ENCODE measurements at places on chromosomes 13 and 19. TPM values are rescaled to one million over a fixed set of nuclear protein-coding genes. Genes with fewer than 3 reads are reported as not detected.

The ZNF100 gene
- 12.1 TPM for total RNA-seq

The SPINT2 gene
- total RNA-seq: 1,006 TPM

The ZNF729 gene
- not detected for total RNA-seq

The ZNF561 gene
- total RNA-seq: 15.9 TPM

The AMER2 gene
- total RNA-seq: not detected

The CHAMP1 gene
- total RNA-seq: 15.3 TPM

The RFC3 gene
- 19.0 TPM for total RNA-seq

The ZNF155 gene
- 5.0 TPM for total RNA-seq

GRCh38 chr19:55451965-55452748, 9.1 kb upstream of the SHISA7 start:
- DNase-seq: no peak

- DNase-seq: no peak
These were observed 13.6 kb upstream of the FBXO17 start for GRCh38 chr19:38989066-38989605.

- DNase-seq: no peak
These were observed at the start of gene CEACAM1 for GRCh38 chr19:42528354-42529247. TSS of gene CEACAM1 (minus strand) at chr19:42528481. CDS start at chr19:42528374, 107 bp downstream.

DNA sequence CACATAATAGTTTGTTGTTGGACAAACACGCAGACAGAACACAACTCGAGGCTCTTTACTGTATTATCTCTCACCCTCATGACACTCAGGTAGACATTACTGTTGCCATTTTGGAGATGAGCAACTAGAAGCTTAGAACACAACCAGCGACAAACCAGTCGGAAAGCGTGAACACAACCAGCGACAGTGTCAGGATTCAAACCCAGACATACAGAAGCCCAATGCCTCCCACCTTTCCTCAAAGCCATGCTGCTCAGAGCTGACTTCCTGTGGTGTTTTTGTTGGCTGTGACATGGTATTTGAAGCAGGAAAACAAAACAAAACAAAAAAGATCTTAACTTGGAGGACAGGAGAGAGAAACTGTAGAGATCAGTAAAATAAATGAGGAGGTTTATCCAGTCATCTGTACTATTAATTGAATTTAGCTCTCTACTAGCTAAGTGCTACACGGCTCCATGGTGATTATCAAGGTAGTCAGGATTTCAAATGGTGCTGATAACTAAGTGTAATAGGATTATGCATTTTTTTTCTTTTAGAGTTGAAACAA, 92.1 kb downstream of the STARD13 start:
- no peak for DNase-seq

DNA sequence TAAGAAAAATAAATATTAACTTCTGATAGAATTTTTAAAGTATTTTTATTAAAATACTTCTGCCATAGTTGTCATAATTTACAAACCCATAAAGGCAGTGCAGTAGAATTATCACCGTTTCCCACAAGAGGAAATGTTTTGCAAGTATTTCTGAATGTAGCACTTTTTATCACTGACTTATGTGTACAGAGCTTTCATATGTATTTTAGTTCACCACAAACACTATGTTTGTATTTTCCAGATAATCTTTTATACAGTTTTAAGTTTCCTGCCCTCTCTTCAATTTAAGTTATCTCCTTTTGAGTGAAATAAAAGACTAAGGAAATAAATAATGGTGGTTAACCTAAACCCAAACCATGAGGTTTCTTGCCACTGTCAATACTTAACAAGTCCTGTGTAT, 24.2 kb downstream of the MIPEP start:
- DNase-seq: no peak

DNA sequence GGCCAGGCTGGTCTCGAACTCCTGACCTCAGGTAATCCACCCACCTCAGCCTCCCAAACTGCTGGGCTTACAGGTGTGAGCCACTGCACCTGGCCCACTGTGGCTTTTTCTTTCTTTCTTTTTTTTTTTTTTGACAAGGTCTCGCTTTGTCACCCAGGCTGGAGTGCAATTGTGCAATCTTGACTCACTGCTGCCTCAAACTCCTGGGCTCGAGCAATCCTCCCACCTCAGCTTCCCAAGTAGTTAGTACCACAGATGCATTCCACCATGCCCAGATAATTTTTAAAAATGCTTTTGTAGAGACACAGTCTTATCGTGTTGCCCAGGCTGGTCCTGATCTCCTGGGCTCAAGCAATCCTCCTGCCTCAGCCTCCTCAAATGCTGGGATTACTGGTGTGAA, 12.1 kb upstream of the FCGBP start:
- DNase-seq: no peak

- peak; percentile 85 for DNase-seq
These were observed 10.3 kb upstream of the ZBTB32 start for GRCh38 chr19:35693835-35694599.

- no peak for DNase-seq
These were observed 6.5 kb upstream of the SCEL start for GRCh38 chr13:77528834-77529500.

- no peak for DNase-seq
These were observed 135.7 kb upstream of the SERP2 start for GRCh38 chr13:44237881-44238421.

- no peak for DNase-seq
These were observed 507 bp downstream of the MARCHF2 start for GRCh38 chr19:8413629-8413995.

GRCh38 chr13:53856573-53857195, 828.1 kb downstream of the OLFM4 start:
- DNase-seq: no peak

DNA sequence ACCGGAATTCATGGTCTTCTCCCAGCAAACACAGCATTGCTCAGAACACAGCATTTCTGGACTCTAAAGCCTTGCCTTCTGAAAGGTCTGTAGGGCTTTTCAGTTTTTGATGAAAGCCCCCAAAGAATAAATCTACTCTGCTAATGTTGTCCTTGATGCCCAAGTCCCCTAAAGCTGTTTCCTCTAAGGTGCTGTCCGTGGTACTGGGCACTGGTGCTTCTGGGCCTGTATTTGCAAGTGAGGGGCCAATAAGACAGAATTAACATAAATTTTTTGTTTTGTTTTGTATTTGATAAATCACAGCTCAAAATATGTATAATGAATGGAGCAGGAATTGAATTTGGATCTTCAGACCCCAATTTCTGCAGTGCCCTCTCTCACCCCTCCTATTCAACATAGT, 12.1 kb upstream of the LGALS13 start:
- DNase-seq: no peak

DNA sequence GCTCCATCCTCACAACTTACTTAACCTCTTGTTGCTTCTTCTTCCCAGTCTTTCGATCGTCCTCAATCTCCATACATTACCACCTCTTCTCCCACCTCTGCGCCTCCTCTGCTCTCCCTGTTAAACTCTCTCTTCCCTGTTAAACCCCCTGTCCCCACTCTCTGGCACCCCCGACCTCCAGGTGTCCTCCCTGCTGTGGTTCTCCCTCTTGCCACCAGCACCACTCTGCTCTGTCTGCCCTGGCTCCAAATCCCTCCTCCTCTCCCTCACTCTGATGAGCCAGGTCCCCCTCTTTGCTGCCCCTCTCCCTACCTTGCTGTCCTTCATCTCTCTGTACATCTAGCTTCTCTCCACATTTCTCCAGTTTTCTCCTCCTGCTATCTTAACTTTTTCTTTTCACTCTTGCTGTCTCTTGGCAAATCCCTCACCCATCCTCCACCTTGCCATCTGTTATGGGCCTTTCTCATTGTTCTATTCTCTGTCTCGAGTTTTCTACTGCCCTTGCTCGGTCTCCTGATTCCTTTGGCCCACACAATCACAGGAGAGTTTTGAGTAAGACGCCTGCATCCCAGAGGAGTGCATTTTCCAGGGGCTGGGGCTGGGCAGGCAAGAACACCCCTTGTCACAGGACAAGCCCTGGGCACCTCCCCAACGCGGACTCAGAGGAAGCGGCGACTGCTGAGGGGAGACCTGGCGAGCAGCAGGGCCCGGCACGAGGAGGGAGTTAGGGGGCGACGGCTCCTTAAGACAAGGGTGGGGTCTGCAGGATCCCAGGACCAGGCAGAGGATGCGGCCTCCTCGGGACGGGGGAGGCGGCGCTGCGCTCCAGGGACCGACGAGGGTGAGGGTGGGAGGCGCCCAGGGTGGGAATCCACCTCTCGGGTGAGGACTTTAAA, 21.4 kb upstream of the ERVV-1 start:
- DNase-seq: peak; percentile 24

DNA sequence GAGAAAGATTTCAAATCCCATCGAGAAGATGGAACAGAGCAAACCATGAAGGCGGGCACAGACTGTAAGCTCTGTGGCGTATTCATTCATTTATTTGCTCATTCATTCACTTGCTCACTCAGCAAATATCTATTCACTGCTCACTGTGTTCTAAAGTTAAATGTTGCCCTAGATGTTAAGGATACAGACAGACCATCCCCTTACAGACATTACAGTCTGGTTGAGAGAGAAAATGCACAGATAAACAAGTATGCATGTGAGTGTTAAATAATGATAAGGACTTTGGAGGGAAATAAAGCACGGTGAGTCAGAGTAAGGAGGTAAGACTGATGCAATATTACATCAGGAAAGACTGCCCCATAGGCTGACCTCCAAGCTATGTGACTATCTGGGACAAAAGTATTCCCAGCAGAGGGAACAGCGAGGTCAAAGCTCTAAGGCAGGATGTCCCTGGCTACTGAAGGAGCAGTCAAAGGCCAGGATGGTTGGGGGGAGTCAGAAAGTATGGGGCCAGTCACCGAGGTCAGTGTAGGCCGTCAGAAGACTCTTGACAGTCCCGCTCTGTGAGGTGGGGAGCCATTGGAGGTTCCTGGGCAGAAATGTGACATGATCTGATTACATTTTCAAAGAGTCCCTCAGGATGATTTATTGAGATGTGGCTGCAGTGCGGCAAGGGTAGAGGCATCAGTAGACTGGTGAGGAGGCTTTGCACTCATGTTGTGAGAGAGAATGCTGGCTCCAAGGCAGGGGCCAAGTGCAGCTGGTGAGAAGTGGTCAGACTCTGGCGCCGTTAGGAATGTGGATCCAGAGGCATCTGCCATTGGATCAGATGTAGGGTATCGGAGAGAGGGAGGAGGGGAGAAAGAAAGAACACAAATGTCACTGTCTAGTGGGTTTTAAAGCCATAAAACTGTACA, 37.9 kb downstream of the MBNL2 start:
- no peak for DNase-seq

- DNase-seq: no peak
These were observed 792.9 kb downstream of the LIG4 start for GRCh38 chr13:107422421-107422820.

DNA sequence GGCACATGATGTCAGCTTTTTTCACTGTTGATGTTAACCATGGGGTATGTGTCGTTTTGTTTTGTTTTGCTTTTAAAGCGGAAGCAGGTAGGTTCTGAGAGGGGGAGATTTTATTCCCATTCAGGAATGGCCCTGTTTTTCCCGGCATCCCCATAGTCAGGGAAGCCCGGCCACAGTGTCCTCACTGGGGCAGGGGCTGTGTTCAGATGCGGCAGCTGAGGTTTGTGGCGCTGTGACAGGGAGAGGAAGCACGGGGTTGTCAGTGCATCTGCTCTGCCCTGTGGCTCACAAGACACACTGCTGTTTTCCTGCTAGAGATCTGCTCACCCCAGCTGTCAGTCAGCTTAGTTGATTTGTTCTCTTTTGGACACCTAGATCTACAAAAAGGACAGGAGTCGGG, 27.6 kb downstream of the ANKRD27 start:
- DNase-seq: no peak

- no peak for DNase-seq
These were observed 7.8 kb downstream of the MIR17HG start for GRCh38 chr13:91355099-91355825.

GRCh38 chr13:112198396-112199010, 131.6 kb downstream of the SOX1 start:
- DNase-seq: no peak

DNA sequence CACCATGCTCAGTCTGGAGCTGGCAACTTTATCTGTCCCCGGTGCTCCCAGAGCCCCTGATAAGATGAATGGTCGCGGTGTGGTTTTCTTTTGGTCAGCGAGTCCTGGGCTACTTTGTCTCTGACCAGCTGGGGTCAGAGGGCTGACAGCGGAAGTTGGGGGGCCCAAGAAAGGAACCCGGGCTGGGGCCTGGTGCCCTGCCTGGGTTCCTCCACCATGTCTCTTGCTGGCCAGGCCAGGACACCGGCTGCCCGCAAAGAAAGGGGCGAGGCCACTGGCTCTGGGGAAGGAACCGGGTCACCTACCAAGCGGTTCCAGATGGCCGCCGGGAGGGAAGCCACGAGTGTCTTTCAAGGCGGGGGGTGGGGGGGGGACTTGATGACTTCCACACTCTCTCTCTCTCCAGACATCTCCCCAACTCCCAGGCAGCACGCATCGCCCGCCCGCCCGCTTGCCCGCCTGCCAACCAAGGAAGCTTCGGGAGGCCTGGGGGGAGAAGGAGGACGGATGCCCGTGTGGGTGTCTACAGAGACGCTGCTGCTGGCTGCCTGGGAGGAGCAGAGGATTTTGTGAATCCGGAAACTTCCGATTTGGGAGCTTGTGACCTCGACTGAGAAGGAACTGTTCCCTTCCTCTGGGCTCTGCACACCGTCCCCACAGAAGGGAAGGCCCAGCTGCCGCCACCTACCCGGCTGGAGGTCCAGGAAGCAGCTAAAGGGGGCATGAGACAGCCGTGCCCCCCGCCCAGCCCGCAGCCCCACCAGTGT, 1.1 kb downstream of the PIP5K1C start:
- DNase-seq: no peak

- DNase-seq: no peak
These were observed 14.2 kb upstream of the SLC15A1 start for GRCh38 chr13:98766697-98767096.

DNA sequence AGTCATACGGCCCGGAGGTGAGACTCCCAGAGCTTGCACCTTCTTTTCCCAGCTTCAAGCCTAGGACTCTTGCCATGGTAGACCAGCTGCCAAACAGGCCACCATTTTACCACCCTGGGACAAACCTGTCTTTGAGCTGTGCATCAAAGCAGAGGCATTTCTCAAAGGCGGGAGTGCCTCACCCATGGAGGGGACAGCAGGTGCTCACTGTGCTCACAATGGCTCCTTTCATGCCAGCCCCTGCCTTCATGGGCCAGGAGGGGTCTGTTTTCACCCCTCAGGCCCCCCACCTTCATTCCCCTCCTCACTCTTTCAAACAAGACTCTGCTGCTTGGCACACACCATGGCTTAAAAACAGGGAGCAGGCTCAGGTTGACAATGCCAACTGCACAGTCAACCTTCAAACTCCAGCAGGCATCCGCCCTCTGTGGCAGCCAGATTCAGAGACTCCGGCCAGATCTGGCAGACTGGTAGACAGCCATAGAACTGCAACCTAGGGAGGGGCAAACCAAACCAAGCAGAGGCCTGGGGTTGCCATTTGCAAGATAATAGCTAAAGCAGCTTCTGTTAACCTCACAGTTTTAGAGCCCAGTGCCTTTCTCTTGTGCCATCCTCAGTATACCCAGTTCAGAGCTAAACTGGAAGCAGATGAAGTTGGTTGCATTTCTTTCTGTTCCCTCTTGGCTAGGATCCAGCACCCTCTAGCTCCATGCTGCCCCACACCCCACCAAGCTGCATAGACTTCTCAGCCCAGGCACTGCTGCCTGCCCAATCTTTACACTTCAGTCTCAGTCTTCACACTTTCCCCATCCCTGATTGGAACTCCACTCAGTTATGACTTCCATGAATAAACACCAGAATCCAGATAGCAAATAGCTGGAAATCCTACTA, 93.9 kb upstream of the SPATA13 start:
- no peak for DNase-seq

All from Panc1 (cell line).